H9 (cell line): ENCODE measurements at places on chromosomes 16 and 17.

GRCh38 chr17:51770027-51770759, 388.3 kb downstream of the CA10 start:
- no peak for DNase-seq

GRCh38 chr17:77719806-77720205, 238.7 kb upstream of the TNRC6C start:
- peak; percentile 14 for DNase-seq

DNA sequence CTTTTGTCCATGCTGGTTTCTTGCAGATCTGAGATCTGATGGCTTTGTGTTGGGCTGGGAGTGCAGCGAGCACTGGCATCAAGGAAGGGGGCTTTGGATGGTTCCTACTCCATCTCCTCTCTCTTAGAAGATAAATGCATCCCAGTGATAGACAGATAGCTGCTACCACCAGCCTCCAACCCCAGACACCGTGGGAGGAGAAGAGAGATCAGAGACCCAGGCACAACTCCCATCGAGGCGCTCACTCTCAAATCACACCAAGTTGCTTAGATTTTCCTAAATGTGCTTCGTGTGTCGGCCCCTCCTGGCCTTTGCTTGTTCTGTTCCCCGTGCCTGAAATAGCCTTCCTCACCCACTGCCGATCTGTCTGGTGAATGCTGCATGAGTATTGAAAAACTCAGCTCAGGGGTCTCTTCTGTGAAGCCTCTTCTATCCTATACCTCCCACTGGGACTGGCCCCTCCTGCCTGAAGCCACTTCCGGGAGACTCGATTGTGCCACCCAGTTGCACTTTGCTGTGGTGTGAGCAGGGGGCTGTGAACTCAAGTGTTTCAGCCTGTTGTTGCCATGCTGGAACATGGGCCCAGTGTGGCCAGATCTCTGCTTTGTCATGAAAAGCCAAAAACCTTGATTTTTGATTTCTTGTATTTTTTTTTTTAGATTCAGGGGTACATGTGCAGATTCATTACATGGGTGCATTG, 242.7 kb downstream of the GSG1L start:
- no peak for DNase-seq

DNA sequence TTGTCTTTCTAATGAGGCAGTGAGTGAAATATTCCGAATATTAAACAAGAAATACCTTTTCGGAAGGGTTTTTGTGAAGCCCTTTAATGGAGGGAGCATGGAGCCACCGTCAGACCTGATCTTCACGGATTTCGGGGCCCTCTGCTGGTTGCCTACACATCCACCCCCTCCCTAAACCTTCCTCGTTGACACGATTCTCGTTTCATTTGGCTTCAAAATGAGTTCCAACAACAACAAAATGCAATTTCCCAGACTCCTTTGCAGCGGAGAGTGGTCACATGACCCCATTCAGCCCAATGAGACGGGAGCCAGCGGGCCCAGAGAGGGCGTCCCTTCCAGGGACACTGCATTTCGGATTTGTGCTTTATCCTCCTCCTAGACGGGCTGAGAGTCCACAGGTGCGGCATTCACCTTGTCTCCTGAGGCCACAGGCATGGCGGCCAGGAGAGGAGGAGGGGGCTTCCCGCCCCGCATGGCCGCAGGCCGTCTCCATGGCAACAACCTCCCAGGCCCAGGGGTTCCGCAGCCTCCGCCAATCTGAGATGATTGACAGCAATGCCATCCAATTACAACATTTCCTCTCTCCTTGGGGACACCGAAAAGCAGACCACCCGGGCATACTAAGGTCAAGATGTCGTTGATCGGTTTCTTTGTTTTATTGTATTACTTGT, 259.8 kb downstream of the C16orf95 start:
- peak; percentile 73 for DNase-seq

GRCh38 chr16:72132726-72133125, 39.1 kb downstream of the DHX38 start:
- no peak for DNase-seq

DNA sequence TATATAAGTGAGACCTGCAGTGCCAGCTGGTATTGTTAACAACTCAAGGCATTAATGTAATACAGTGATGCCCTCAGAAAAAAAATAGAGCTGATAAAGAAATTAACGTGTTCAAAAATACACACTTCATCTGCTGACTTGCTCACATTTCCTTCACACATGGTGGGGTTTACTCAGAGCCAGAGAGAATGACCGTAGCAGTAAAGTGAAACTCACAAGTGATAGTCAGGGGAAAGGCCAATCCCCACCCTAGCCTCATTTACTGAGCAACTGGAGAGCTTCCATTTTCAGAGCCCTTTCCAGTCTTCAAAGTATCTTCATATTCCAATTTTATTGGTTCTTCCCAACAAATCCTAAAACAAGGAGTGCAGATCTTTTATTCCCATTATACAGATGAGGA, 74.0 kb upstream of the HLF start:
- no peak for DNase-seq

- DNase-seq, result no peak
These were observed 1.5 kb downstream of the SRCAP start for GRCh38 chr16:30700491-30700890.

DNA sequence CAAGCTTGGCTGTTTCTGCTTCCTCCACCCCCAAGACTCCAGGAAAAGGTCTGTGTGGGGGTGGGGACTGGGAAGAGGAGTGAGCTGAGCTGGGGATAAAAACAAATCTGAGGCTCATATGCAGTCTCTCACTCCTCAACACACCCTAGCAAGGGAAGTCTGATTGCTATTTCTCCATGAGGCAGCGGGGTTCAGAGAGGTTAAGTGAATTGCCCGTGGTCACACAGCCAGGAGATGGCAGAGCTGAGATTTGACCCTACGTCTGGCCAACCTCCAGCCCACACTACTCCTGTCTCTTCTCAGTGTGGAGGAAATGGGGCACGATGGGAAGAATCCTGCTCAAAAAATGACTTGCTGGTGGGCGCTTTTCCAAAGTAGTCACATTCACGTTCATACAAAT, 4.8 kb upstream of the ABCC3 start:
- DNase-seq, result no peak

DNA sequence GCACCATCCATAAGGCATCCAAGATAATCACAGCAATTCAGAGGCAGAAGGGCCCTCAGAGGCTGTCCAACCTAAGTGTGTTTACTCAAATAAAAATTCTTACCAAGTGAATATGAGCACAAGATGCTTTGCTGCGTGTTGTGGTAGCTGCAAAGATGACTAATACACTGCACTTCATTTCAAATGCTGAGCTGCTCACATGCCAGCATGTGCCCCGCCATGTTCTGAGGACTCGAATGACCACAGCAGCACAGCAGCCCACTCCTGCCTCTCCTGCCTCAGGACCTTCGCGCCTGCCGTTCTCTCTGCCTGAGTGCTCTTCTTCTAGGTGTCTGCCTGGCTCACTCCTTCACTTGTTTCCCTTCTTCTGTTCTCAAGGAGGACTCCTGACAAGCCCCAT, 19.0 kb downstream of the PIK3R5 start:
- peak; percentile 17 for DNase-seq

GRCh38 chr17:42087736-42088705, 10.3 kb downstream of the ZNF385C start:
- no peak for DNase-seq

DNA sequence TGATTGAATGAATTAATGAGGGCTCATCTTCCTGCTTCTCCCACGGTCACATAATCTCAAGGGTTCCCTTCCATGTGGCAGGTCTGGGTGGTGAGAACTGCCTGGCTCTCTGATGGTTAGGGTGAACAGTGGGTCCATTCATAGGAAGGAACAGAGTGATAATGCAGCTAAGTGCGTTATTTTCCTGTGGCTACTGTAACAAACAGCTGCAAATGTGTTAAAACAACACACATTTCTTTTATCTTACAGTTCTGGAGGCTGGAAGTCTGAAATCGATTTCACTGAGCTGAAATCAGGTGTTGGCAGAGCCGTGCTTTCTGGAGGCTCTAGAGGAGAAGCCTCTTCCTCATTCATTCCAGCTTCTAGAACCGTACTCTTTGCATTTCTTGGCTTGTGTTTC, 95.3 kb downstream of the BMERB1 start:
- DNase-seq, result no peak

DNA sequence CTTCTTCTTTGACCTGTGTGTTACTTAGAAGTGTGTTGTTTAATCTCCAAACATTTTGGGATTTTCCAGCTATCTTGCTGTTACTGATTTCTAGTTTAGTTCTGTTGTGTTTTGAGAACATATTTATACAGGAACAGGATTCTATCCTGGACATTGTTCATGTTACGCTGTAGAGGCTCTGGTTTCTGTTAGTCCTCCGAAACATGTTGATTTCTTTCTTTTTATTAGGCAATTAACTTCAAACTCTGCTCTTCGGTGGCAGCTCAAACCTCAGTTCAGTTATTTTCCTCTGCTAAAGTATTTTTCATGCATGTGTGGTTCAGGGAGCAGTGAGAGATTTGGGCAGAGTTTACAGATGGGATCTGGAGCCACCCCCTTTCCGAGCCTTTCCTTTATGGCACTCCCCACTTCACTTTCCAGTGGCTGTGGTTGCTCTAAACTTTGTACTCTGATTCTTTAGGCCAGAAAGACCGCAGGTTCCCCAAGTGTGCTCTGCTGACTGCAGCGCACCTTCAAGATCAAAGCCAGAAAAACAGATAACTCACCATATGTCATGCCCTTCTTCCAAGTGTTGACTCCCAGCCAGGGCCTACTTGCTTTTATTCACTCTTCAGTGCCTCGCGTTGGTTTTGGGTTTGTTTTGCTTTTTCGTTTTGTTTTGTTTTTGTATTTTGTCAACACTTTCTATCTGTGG, 77.6 kb upstream of the KSR1 start:
- DNase-seq, result no peak

DNA sequence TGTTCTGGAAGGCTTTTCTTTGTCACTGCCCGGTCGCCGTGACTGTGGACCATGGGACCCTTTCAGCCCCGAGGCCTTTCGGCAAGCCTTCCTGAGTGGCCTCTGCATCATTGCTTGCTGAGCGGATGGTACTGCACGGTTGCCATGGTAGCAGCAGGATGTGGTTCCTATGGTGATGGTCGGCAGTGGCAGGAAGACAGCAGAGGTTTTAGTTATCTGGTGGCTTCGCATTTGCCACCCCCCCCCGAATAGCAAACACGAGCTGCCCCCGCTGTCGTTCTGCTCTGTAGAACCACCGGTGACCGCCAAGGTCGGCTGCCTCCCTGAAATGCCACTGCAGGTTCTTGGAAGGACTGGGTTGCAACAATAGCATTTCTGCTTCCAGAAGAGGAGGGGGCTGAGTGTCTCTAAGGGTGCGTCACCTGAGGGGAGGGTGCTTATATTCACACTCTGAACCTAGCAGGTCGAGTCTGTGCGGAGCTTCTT, 76.6 kb downstream of the CMIP start:
- no peak for DNase-seq

DNA sequence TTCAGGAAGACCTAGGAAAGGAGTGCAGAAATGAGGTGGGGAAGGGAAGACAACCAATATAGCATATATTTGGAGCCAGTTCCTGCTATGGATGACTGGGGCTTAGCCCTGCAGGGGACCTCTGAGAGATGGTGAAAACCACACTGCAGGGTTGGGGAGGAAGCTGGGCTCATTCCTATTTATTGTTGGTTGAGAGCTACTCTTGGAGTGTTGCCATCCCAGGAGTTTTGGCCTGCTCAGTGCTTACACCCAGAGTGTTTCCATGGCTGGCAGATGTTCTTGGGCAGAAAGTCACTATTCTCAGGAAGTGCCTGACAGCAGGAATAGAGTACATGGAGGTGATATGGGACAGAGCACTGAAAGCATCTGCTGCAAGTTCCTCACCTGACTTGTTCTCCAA, 145.8 kb downstream of the SPACA3 start:
- DNase-seq, result no peak

DNA sequence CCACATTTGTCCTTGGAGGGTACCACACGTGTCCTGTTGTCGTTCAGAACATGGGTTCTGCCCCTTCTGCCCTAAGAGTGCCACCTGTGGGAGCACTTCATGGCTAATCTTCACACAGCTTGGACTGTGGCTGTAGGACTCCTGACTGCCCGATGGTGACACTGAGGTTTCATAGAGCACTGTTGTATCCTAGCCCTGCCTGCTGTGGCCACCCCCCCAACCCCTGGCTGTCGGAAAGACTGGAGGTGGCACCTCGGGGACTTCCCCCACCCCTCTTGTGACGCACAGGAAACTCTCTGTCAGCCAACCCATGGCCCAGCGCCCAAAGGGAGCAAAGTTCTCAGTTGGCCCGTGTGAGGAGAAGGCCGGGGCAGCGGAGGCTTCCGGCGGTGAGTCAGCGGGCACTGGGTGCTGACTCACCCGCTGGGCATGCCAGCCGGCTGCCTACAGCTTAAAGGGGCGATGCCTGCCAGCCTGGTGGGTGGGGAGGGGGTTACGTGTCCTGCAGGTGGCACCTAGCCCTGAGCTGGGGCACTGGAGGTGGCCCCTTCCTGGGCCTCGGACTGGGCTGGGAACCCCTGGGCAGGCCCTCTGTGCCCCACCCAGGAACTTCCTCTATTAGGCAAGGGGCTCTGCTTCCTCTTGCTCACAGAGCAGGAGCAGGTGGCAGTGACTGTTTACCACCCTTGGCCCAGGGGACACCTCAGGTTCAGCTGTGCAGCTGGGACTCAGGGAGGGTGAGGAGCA, 3.4 kb downstream of the MAP2K3 start:
- DNase-seq, result no peak

GRCh38 chr17:66941773-66942450, 22.6 kb upstream of the CACNG4 start:
- no peak for DNase-seq

- no peak for DNase-seq
These were observed 140.2 kb downstream of the PITPNC1 start for GRCh38 chr17:67517325-67517724.

DNA sequence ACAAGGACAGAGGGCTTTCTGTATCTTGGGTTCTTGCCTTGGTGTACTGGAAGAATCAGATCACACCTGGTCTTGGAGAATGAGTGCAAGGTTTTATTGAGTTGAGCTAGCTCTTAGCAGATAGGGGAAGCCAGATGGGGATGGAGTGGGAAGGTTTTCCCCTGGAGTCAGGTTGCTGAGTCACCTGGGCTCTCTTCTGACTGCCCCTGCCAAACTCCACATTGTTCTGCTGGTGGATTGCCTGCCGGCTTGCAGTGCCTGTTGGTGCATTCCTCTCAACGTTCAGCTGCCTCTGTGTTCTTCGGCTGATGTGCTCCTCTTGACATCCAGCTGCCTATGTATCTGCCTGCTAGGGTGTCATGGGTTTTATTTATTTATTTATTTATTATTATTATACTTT, 1431.1 kb downstream of the CDH8 start:
- peak; percentile 33 for DNase-seq

DNA sequence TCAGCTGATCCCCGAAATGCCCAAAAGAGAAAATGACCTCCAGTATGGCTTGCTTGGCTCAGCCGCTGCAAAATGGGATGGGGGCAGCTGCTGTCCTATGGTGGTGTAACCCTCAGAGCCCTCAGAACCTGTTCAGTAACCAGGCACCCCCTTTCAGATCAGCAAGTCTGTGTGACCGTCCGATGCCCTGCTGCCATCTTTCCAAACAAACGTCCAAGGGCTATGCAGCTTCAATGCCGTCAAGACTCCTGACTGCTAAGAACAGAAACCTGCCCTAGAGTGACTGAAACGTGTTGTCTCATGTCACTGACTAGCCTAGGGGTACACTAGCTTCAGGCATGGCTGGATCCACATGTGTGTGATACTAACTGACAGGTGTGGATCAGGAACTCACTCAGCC, 70.4 kb downstream of the GNAO1 start:
- no peak for DNase-seq
